ENCODE measurements at places on chromosomes 2 and 18.

GRCh38 chr2:156753766-156754165 is 317.6 kb downstream of the GPD2 start:
- no peak for DNase-seq

GRCh38 chr2:100791936-100792308 is 28.0 kb upstream of the NPAS2 start:
- no peak for DNase-seq

- DNase-seq = peak; percentile 41
These were observed 41.1 kb upstream of the EPB41L3 start for GRCh38 chr18:5584746-5585417.

DNA sequence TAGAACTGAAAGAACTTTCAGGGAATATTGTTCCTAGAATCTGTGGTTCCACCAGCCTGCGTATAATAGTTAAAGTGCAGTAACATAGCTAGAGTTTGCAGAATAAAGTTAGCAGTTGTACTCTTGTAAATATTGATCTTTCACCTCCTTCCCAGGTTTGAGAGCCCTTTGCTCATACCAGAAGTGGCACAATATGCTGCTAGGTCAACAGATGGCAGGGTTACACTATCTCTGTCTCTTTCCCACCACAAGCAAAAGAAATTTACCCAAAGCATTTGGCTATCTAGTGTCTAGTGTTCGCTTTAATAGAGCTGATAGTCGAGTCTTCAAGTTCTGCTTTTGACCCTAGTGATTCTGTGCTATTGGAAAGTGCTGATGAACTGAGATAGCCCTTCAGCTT is 119.0 kb upstream of the KLHL14 start:
- no peak for DNase-seq

DNA sequence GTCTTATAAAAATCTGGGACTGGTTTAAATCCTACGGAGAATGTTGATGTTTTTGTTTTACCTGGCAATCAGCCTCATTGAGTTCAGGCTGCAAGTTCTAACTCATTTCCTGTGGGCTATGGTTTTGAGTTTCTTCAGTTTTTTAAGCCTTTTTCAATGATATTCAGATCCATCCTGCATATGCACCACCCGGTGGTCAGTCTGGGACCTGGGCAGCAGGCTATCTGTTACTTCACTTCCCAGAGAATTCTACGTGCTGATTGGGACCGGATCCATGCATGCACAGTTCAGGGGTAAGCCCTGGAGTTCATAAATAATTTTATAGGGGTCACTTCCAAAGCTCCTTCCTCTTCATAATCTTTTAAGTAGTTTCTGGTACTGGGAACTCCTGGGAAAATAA is 339.2 kb upstream of the HNRNPA3 start:
- no peak for DNase-seq

DNA sequence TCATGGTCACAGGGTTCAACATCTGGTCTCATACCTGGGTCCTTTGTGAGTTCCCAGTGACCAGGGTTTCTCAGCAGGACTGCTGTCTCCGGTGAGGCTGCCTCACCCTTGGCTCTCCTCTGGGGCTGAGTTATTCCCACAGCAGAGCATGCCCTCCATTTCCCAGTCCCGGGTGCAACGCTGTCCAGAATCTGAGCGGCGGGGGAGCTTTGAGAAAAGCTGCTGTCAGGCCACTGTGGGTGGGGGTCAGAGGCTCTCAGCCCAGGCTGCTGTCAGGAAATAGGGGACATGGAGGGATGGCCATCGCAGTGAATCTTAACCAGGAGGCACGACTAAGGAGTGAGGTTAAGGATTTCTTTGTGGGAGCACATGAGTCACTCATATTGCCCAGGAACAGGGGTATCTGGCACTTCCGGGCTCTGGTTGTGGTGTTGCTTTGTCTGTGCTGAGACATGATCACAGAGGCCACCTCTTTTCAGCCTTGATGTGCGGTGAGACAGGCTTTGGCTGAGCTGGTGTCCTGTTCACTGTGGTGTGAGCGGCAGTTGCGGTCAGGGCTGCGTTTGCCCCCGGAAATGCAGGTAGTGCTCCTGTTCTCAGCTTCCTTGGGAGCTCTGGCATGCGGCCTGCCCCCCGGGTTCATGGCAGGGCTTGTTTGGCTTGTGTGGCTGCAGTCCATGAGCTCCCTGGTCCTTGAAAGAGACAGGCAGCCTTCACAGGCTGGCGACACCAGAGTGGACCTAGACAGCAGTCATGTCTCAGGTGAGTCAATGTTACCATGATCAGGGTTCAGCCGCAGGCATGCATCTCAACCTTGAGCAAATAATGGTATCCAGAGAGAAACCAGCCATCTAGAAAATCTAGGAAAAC is 310.7 kb upstream of the MYT1L start:
- no peak for DNase-seq

- DNase-seq = no peak
These were observed 640.5 kb downstream of the TMEM182 start for GRCh38 chr2:103402336-103402735.

DNA sequence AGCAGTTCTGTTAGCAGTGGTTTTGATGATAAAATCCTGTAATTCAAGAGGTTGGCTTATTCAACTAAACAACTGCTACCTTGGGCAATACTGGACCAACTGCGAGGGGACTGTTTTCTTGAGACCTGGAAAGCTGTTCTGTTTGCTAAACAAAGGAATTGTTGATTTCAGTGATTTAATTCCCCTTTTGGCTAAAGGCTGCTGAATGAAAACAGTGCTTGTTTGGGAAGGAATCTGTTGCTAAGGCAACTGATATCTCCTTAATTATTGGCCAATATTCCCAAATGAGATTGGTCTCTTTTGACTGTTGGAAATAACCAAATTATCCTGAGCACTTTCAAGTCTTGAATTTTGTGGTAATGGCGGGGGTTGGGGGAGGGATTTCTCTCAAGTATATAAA is 136.8 kb downstream of the CAMKMT start:
- no peak for DNase-seq

DNA sequence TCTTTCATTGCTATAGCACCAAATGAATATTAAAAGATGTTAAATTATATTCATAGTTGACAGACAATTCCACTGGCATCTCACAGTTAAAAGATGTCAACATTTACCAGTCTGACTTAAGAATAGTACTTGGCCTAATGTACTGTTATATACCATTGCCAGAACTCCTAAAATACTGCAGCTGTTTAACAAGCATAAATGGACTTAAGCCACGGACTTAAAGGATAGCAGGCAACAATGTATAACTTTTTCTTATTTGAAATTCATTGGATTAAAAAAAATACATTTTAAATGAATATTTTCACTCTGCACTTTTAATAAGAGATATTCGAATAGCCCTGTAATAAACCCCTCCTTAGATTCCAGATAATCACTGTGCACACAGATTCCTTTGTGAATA is 3.8 kb downstream of the TCF4 start:
- DNase-seq = no peak

GRCh38 chr2:212929116-212929515 is 222.3 kb downstream of the IKZF2 start:
- DNase-seq = no peak

- DNase-seq = no peak
These were observed 322.9 kb downstream of the GALR1 start for GRCh38 chr18:77572537-77572936.

- no peak for DNase-seq
These were observed 17.6 kb downstream of the HIBCH start for GRCh38 chr2:190302052-190302451.

DNA sequence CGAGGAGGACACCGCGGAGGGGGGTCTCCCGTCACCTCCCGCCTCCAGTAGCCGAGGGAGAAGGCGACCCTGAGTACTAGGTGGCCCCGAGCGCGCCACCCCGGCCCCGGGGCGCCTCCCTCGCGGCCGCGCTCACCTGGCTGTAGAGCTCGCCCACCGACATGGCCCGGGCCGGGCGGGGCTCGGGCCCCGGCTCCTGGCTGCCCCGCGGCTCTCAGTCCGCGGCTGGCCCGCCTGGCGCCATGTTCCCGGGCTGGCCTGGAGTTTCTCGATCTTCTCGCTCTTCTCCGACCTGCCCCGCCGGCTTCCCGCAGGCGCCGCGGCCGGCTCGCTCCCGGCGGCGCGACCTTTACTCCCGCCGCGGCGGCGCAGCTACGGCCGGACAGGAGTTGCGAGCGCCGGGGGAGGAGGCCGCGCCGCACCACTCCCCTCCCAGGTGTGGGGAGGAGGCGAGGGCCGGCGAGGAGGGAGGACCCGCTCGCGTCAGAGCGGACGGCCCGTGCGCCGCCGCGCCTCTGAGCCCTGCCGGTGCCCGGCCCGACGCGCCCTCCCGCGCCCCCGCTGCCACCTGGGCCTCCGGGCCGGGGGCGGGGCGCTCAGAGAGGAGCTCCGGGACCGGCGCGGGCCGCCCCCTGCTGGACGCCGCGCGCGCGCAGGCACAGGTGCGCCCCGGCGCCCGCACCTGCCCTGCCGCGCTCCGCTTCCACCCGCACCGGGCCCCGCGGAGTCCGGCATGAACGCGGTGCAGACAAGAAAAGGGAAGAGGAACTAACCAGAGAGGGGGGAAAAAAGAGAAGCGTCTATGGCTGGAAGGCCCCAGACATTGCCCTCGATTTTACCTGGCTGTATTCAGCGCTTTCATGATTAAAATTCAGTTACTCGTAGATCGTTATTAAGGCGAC is at the start of gene MYO5B:
Gene MYO5B (minus strand): TSS at position 517 of the 902 bp plus-strand sequence. CDS start 354 bp downstream, at position 163.
- peak; percentile 35 for DNase-seq

GRCh38 chr2:37780387-37780676 is 108.9 kb upstream of the CDC42EP3 start:
- DNase-seq = peak; percentile 30

DNA sequence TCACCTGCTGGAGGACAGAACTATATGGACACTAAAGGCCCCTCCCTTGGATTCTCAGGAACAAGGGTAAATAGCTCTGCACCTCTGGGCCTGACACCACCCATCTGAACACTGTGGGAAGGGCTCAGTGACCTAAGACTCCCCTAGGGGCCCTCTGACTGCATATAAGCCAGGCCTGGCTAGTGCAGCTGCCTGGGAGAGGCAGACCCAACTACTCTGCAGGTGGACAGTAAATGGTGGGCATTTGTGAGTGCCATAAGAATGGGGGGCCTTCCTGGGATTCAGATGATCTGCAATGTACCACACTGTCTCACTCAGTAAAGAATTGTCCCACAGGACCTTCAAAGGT is 11.2 kb upstream of the WIPF1 start:
- no peak for DNase-seq

DNA sequence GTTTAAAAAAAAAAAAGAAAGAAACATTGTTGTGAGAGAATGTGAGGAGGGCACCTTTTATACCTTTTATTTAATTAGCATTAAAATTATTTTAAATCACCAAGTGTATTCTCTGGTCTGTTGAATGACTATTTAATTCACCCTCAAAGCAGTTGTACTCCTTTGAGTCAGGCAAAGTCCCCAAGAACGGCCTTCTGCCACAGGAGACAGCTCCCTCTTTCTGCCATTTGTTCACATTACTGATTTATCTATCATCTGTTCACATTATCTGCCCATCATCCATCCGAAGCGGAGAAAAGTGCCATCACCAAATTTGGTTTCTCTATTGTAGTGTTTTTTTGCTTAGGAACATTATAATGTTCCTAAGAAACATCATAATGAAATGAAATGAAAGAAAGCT is 240.7 kb upstream of the DPP10 start:
- no peak for DNase-seq

DNA sequence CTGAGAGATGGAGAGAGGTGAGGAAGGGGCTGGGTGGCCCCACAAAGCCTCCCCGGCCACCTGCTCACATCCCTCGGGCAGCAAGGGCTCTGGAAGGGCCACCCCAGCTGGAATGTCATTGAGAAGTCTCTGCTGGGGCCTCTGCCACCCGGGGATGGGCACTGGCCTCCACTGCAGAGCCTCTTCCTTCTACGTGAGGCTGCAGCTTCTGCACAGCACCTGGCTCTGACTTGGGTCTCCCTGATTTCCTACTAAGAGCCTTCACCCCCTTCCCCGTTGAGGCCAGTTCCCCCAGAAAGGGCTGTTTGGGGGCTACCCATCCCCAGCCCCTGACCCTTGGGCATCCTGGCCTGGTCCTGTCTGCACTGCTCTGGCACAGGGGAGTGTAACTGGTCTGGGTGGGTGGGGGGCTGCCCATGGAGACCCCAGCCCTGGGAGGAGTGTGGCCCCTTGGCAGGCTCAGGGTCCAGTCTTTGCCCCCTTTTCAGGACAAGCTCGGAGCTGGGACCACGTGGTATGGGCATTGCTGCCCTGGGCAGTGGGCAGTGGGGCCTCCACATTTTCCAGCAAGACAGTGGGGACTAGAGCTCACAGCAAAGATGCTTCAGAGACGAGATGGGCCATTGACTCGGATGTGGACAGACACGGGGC is 5.6 kb downstream of the PDCD1 start:
- DNase-seq = no peak

DNA sequence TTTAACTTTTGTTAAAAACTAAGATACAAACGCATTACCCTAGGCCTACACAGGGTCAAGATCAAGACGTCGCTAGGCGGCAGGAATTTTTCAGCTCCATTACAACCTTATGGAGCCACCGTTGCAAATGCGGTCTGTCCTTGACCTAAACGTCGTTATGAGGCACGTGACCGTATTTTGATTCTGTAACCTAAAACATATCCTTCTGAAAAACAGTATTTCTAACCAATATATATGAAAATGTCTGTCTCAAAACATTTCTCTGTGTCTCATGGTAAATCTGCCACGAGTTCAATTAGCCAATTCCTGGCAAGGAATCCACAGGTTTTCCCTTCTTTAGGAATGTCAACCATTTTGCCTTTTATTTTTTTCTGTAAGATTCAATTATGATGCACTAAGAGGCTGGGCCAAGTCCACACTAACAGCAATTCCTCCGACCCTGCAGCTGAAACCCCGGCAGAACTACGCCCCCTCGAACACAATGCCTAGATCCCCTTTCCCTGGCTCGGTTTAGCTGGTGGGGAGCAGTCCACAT is 1.7 kb downstream of the RTN4 start:
- DNase-seq = no peak

- peak; percentile 35 for DNase-seq
These were observed 13.7 kb downstream of the NCKAP1 start for GRCh38 chr2:183024339-183025095.

GRCh38 chr2:145692971-145693478 is 1173.1 kb upstream of the ZEB2 start:
- DNase-seq = peak; percentile 50

DNA sequence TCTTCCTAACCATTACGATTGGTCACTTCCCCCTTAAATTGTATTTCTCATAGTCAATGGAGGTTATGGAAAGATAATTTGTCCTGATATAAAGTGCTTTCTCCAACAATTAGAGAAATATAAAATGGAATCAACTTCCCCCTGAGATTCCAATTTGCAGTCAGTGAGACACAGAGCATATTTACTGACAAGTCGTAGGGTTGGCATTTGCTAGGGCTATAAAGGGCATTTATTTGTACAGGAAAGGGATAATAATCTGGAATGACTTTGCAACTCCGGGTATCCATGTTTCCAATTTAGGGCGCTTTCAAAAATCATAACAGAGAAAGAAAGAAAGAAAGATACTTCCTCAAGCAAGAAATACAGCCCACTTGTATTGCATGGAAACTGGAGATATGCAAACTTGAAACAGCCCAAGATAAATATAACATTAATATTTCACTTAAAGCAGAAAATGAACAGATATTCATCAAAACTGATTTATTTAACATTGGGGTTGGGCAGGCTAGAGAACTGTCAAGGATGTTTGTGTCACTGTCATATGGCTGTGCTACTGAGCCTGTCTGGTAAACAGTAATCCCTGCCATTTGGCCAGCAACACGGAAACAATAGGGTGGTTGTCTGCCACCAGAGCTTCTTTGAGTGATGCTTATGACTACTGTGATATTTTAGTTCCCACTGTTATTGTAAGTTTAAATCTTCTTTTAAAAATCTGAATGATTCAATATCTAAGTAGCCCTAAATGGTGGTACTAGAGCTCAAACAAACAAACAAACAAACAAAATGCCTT is 621.8 kb downstream of the LRP1B start:
- DNase-seq = no peak

All from AG20443 (cell line).